ENCODE measurements at places on chromosomes 5 and 9.
A peak's percentile ranks its signal among the peaks of the same experiment; 100 is the strongest.

GRCh38 chr9:131946180-131946579, 133.5 kb downstream of the MED27 start:
- DNase-seq, result no peak

DNA sequence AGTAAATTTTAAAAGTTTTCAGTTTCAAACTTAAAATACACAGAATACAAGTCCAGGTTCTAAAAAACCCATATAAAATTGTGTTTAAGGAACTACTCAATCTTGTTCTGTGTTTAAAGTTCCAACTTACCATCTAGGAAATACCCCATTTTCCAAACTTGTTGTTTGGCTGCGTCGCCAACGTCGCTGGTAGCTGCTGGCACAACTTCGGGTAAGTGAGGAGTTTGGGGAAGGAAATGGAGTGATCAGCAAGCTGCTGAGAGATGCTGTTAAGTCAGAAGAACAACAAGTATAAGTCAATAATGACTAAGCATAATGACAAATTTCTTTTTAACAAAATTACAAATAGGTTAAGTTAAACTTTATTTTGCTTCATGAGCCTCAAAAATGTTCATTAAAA, 71.3 kb upstream of the RAPGEF6 start:
- DNase-seq, result no peak

DNA sequence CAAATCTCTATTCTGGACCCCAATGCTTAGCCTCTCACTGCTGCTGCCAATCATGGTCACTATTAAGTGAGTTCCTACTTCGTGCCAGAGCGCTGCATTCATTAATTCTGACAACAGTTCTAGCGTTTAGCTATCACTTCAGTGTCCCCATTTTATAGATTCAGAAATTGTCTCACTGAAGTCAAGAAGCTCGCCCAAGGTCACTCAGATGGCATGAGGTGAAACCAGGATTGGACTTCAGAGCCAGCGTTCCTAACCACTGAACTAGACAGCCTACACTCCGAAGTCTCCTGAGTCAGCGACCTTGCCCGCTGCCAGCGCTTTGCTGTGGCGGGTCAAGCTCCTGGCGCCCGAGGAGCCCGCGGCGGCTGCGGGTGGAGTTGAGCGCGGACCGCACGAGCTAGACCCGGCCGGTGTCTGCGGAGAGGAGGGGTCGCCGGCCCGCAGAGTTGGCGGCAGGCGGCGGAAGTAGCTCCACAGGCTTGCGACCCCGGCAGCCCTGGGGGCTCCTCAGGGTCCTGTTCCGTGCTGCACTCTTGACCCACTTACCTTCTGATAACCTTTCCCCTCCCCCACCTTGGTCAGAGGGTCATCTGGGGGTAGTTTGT, 2.1 kb upstream of the GABRB2 start:
- no peak for DNase-seq

GRCh38 chr9:97903177-97903576, 19.1 kb downstream of the TRMO start:
- no peak for DNase-seq

DNA sequence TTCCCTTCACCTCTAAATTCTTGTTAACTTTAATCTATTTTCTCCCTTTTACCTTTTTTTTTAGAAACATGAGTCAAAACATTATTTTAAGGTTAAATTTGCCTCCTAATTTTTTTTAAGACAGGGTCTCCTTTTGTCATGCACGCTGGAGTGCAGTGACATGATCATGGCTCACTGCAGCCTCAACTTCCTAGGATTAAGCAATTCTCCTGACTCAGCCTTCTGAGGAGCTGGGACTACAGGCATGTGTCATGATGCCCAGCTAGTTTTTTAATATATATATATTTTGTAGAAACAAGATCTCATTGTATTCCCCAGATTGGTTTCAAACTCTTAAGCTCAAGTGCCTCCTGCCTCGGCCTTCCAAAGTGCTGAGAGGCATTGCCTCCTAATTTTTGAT, 424.7 kb upstream of the FAM174A start:
- DNase-seq, result no peak

- DNase-seq, result no peak
Observed at GRCh38 chr5:81950996-81951395, 20.8 kb upstream of the ATG10 start.

DNA sequence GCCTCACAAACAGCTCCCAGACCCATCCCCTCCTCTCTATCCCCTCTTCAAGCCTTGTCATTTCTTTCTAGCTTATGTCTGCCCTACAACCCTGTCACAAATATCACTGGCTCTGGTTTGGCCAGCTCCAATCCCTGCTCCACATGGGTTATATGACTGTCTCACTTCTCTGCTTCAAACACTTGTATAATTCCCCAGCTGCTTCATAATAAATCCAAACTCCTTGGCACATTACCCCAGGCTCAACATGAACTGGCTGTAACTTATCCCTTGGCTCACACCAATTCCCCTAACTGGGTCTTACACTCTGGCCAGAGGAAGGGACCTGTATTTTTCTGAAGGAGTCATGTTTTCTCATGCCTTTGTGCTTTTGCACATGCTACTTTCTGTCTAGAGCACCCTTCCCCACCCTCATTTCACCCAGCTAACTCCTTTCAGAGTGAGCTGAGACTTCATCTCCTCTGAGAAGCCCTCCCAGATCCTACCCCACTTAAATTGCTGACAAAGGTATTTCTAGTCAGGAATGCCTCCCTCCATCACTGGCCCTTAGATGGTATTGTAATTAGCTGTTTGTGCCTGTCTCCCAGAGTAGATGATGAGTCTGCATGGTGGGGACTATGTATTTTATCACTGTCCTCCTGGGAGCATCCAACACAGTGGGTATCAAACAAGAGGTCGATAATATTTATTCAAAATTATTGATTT, 5.3 kb downstream of the PRXL2C start:
- DNase-seq, result no peak

DNA sequence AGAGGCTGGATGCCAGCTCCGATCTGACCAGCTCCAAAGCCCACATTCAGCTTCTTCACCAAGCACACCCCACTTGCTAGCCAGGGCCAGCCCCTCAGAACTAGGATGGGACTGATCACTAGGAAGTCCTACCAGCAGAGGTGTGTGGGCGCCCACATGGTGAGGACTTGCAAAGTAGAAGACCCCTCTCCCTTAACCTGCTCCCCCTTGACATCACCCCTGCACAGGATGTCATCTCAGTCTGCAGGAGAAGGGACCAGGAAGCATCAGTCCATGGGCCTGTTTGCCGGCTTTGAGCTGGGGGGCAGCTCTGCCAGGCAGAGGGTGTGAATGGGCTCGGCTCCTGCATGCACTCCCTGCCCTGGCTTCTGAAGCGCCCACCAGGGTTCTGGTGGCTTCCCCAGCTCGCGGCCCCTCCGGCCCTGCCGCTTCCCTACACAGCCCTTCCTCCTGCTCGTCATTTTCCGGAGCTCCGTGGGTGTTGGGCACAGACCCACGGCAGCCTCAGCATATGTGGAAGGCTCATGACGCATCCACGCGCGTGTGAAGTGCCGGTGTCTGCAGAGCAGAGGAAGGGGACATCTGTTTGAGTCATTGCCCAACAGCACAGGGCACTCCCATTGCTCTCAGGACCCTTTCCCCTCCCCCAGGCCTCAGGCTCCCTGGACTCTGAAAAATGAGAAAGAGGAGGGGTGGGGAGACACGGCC, 3.7 kb upstream of the FAM78A start:
- no peak for DNase-seq

DNA sequence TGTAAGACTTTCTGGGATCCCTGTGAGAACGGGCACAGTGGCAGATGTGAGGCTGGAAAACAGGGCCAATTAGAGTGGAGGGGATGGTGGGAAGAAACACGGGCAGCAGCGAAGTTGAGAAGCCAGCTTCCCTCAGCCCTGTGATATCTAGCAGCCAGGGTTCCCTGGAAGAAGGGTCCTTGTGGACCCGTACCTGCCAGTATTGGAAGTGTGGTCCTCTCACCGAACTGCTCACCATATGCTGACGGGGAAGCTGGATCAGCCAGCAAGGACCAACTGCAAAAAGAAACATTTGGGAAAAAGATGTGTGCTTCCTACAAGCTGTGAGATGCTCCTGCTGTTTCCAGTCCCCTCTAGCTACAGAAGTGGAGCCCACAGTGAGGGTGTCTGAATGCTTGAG, 13.6 kb downstream of the CKMT2 start:
- DNase-seq, result no peak

GRCh38 chr9:83231039-83231438, 168.1 kb upstream of the RASEF start:
- DNase-seq, result no peak

DNA sequence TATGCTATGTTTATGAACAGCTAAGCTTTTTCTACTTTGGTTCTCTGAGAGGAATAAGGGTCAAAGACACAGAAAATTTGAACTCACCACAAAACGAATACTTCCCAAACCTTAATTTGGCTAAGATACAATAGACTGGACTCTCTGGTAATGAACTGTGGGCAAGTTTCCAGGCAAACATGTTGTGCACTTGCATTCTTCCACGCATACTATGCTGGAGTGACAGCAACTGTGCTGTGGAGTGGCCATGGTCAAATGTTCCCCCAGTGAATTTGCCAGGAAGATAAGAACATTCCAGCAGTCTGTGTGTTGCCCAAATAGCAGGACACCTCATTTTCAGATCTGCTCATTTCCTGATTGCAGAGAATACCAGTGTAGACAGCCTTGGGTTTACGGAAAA, 275.3 kb upstream of the IL12B start:
- no peak for DNase-seq

DNA sequence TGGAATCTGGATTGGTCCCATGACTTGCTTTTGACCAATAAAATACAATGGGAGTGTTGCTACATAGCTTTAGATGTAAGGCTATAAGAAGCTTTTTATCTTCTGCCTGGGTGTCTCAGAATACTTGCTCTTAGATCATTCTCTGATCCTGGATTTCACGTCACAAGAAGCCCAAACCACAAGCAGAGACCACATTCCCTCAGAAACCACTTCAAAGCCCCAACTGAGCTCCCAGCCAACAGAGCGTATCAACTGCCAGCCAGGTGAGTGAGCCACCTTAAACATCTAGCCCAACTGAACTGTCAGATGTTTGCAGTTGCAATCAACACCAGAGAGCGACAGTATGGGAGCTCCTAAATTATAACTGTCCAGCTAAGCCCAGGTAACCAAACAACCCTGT, 687.1 kb downstream of the TLE1 start:
- DNase-seq, result peak; percentile 41
